ENCODE measurements at places on chromosomes 1 and 21.

GRCh38 chr1:175208773-175209492 lies 16.4 kb upstream of the KIAA0040 start:
- no peak for DNase-seq

DNA sequence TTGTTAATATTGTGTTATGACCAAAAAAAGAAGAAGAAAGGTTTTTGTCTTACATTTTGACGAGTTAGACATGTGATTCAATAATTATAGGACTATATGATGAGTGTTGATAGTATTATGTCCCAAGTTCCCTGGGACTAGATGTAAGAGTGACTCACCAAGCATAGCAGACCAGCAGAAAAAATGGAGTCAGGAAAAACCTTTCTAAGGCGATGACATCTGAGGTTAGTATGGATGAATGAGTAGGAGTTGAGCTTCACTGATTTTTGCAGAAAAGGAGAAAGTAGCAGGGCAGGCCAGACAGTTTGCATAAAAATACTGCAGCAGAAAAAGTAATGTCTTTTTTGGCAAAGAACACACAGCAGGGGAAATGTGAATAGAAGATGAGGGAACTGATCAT lies 1041.3 kb upstream of the ADGRL4 start:
- no peak for DNase-seq

- DNase-seq, result no peak
Measured at GRCh38 chr1:109274533-109275476, 8.1 kb downstream of the PSRC1 start.

- DNase-seq, result no peak
Measured at GRCh38 chr1:23450894-23451293, 26.3 kb upstream of the TCEA3 start.

DNA sequence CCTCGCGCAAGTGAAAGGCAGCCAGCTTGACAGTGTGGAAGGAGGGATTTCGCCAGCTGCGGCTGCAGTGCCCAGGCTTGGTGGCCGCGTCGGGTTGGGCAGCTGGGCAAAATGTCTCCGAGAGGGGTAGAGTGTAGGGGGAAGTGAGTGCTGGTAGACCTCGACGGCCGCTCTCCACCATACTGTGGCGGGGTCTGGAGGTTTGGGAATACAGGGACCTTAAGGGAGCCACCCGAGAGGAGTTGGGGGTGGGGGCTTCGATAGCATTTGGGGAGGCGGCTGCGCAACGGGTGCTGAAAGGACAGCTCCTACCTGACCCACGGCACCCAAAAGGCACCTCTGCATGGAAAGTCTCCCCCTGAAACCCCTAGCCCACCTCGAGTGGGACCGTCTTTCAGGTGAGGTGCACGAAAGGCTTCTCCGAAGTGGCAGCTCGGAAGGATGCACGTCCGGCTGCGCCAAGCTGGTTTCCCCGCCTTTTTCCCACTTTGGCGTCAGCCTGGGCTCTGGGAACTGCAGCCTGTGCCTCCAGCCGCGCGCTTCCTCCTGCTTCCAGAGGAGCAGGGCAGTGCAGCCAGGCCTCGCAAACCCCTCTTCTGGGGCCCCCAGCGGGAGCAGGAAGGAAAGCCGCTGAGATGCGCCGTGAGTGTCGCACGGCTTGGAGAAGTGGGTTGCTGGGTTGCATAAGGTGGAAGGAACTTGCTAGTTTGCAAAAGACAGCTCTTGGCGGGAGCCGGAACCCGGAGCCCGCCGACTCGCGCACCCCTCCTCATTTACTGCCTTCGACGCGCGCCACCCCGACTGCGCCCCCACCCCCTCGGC lies 531 bp upstream of the HMGN2 start:
- DNase-seq, result peak; percentile 75

GRCh38 chr1:111723091-111723806 lies 15.9 kb downstream of the INKA2 start:
- DNase-seq, result no peak

- DNase-seq, result peak; percentile 15
Measured at GRCh38 chr1:63261736-63262458, 60.5 kb upstream of the FOXD3 start.

DNA sequence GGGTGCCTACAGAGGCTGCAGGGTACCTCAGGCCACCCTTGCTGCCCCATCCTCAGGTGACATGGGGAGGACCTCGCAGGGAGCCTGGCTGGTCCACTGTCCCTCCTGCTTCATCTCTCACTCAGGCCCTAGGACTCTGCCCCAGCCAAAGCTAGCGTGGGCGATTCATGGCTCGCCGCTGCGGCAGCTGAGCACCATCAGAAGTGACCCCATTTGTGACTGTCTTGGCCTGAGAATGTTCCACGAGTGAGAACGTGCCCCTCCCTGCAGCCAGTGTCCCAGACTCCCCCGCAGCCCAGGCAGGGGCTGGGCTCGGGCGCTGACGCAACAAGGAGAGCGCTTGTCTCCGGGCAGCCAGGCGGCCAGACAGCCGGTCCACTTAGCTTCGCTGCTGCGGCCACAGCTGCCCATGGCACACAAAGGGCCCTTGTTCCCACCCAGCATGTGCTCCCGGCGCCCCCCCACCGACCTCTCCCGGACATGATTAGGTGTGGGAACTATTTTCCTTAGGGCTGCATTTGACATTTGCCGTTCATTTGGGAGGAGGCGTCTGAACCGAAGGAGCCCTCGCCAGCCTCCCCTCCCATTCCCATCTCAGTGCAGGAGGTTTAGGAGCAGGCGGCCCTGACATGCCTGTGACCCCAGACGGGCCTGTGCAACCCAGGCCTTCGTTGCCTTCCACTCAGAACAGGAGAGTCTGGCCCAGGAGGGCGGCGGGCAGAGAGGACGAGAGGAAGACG lies 19.3 kb upstream of the POFUT2 start:
- no peak for DNase-seq

GRCh38 chr1:62625415-62625814 lies 28.1 kb downstream of the ANGPTL3 start:
- DNase-seq, result peak; percentile 47

DNA sequence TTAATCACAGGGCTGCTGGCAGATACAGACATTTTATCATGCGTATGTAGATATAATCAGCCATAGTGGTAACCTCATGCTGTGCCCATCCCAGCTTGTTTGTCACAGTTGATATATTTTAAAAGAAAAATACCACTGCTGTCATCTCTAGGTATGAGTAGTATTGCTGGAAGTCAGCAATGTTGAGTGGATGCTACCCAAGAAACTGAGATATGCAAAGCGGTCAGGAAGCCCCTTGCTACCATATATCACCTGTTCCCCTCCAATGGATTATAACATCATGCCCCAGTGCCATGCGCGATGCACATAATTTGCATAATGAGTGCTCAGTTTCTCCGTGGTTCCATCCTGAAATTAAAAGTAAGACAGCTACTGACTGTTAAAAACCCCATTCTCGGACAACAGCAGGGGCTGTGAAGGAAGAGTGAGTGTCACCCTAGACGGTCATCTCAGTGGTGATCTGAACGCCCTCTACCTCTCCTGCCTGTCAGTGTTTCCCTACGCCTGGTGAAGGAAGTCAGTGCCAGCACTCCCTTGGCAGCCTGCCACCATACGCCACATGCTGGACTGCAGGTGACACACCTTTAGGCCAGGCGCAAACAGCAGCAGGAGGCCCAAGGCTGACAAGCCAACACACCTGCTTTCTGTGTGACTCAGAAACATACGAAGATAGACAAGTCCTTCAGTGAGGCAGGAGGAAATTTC lies 2.7 kb downstream of the IL10RB start:
- DNase-seq, result no peak

DNA sequence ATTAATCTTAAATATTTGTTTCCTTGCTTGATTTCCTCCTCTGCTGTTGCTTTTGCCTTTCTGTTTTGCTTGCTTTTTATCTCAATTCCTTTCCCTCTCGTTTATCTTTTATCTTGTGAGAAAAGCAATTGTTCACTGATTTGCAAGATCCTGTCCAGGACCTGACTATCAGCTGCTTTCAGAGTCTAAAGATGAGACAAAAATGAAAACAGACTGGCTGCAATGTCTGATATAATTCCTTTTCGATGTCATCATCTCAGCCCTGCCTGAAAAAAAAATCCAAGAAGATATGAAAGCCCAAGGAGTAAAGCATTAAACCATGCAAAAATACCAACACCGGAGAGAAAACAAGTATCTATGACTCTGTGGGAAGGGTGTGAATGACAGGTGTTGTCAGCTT lies 225.5 kb downstream of the PATJ start:
- no peak for DNase-seq

GRCh38 chr1:116569776-116570357 lies 959 bp downstream of the CD58 start:
- DNase-seq, result peak; percentile 47

GRCh38 chr21:41483415-41483814 lies 24.5 kb downstream of the TMPRSS2 start:
- DNase-seq, result no peak
